ENCODE measurements at places on chromosomes 16 and 17.

DNA sequence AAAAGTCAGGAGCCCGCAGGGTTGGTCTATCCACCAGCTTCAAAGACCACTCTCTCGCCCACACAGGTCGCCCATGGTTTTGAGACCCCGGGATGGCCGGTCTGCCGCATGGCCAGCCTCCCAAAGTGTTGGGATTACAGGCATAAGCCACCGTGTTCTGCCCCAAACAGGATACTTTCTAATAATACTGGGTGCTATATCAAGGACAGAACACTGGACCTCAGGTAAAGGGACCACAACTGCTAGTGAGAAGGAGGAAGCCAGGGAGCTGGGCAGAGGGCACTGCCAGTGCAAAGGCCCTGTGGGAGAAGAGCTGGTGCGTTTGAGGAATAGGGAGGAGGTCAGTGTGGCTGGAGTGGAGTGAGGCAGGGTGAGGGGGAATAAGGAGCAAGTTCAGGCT lies 34.1 kb downstream of the IL21R start:
- DNase-seq: no peak

GRCh38 chr16:23635958-23636357 lies 5.2 kb downstream of the PALB2 start:
- no peak for DNase-seq

DNA sequence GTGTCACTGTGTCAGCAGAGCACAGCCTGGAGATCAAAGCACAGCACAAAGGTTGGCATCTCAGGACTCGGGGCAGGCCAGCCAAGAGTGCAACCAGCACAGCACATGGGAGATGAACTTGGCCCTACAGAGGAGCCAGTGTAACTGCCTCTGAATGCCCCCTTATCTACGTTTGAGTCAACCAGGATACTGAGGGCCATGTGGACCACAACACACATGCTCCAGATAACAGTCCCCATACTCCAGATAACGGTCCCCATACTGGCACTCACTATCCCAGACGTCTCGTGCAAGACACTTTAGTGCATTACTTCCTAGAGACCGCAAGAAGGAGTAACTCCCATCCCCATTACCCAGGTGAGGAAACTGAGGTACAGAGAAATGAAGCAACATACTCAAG lies 88.2 kb downstream of the XYLT1 start:
- no peak for DNase-seq

DNA sequence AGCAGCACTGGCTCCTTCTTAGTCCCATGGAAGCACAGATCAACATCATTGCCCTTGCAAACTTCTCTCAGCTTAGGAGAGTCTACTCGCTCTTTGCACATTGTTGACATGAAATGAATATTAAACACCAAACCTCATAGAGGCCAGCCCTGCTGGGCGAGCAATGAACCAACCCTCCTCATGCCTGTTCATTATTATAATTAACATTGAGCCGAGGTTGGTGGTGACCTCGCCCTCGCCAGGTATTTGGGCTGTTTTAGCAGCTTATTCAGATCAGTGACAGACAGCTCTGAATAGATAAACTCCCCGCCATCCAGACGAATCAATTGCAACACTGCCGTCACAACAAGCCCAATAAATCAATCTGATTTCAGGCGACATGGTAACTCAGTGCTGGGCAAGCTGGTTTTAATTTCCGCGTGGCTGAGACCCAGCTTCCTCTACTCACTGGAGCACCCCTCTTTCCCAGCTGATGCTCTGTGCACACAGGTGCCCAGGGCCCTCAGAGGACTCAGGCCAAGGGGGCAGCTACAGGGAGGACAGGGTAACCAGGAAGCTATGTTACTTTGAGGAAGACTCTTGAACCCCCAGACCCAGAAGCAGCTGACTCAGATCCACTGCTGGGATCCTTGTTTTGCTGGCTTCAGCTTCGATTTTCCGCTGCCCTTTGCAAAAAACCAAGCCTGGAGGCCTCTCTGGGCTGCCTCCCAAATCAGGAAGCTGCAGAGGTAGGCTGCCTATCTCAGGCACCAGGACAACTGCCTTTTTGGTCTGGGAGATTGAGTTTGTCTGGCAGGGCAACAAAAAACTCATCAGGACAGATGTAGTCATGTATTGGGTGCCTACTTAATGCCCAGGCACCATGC lies 10.7 kb upstream of the SEZ6 start:
- DNase-seq: no peak

DNA sequence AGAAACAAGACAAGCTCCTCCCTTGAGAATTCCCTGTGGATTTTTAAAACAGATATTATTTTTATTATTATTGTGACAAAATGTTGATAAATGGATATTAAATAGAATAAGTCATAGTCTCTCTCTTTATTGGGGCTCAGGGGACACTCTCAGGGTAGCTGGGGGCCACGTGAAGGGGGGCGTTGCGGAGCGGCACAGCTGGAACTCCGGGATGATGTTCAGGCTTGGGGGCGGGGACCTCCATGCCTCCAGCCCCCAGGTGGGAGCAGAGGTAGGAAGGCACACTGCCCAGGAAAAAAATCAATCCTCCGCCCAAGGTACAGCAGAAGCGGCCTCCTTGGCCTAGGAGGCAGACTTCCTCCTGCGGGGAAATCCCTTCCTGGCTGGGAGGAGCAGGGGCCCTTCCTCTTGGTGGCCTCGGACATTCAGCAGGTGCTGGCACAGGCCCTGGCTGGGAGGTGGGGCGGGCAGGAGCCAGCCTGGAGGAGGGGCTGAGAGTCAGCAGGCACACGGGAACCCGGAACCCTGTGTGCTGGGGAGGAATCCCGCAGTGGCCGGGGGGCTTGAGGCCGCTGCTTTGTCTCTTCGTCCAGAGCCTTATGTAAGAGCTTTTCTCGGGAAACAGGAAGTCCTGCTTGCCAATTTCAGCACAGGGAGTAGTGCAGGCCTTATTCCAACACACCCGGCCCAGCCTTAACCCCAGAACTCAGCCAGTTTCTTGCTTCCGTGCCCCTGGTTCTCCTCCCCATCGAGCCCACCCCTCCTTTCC lies 591 bp upstream of the TNFSF13 start:
- DNase-seq: no peak

GRCh38 chr16:57413301-57413730 lies 8.7 kb downstream of the CCL17 start:
- no peak for DNase-seq

- no peak for DNase-seq
Measured at GRCh38 chr17:65696739-65697394, 135.4 kb upstream of the AXIN2 start.

DNA sequence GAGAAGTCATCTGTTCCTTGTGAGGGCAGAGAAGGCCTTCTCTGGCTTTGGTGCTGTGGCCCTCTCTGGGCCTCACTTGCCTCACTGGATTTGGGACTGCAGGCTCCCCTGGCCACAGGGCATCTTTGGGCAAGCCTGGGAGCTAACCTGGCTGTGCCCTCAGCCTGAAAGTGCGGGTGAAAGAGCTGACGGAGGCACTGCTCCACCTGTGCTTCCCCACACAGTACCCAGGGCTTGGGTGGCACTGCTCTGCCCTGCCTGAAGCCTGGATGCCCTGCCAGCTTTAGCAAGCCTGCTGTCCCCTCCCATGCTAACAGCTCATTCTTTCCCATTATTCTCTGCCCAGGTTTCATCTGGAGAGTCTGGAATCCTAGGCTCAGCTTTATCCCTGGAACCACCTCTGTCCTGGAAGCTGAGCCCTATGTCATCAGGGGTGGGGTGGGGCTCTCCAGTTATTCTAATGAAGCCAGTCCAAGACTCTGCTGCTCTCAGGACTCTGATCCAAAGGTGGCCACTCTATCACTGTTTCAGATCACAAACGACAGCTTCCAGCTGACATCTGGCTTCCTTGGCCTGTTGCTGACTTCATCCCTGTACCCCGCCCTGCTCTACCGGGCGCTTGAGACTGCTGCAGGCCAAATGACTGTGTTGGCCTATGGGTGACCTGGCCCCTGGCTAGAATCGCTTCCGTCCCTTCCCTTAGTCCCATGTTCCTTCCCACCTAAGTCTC lies 29.3 kb downstream of the HIC1 start:
- no peak for DNase-seq

- DNase-seq: no peak
Measured at GRCh38 chr16:71555230-71555891, 21.5 kb downstream of the TAT start.

DNA sequence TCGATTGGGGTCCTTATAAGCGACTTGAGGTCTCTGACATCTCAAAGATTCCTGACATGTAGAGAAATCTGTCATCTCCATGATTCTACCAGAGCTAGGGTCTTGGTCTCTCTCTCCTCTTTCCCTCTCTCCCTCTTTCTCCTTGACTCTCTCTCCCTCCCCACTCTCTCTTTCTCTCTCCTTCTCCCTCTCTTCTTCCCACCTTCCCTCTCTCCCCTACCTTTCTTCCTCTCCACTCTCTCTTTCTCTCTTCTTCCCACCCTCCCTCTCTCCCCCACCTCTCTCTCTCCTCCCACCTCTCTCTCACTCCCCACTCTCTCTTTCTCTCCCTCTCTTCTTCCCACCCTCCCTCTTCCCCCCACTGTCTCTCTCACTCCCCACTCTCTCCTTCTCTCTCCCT lies 32.6 kb downstream of the B4GALNT2 start:
- DNase-seq: no peak

DNA sequence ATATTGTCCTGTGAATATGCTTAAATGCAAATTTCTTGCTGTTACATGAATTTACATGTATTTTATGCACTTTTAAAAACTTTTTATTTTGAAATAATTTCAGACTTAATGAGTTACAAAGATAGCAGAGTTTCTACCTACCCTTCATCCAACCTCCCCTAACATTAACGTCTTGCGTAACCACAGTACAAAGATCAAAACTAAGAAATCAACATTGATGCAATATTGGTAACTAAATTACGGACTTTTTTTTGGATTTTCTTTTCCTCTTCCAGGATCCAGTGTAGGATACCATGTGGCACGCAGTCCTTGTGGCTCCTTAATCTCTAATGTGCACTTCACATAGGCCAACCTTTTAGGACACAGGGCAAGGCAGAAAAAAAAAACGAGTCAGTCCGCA lies 124.9 kb downstream of the ABCC12 start:
- no peak for DNase-seq
